ENCODE measurements at places on chromosomes 3 and 15.

GRCh38 chr3:126607214-126607908, 47.6 kb downstream of the TXNRD3 start:
- no peak for DNase-seq

GRCh38 chr3:155995525-155996370, 124.6 kb upstream of the KCNAB1 start:
- DNase-seq: peak; percentile 30

- no peak for DNase-seq
Observed at GRCh38 chr3:9912294-9912935, 4.5 kb upstream of the IL17RC start.

GRCh38 chr3:178714925-178715832, 178.9 kb downstream of the KCNMB2 start:
- DNase-seq: peak; percentile 46

DNA sequence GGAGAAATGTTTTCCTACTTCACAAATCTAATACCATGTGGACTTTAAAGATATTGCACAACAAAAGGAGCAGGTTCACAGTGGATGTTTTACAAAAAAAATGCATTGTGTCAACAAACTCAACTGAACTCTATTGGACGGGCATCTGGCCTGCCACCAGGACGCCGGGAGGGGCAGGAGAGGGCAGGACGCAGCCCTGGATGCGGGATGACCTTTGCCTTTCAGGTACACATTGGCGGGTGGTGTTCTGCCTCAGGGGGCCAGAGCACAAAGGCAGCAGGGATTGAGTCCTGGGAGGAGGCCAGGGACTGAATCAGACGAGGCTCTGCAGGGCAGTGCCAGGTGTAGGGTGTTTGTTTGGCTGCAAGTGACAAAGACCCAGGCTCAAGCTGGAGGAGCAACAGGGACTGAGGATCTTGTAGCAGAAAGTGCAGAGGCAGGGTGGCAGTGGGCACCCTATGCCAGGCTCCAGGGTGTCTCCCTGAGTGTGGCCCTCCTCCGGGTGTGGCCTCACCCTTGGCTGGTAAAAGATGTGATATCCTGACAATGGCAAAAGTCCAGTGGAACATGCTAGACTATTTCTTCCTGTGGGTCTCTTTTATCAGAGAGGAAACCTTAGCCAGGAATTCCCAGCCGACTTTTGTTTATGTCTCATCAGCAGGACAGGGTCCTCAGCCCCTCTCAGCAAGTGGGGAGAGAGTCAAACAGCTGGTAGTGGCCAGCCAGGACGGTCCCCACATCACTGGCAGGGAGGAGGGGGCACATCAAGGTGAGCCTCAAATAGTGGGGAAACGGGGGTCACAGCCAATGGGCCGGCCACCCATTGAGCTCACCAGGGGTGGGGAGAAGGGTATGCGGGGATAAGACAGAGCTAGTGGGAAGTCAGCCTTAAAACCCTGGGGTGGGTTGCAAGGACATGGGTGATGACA, 29.7 kb upstream of the KLF13 start:
- DNase-seq: peak; percentile 49

- no peak for DNase-seq
Observed at GRCh38 chr15:82810890-82811426, 1.5 kb downstream of the WHAMM start.

DNA sequence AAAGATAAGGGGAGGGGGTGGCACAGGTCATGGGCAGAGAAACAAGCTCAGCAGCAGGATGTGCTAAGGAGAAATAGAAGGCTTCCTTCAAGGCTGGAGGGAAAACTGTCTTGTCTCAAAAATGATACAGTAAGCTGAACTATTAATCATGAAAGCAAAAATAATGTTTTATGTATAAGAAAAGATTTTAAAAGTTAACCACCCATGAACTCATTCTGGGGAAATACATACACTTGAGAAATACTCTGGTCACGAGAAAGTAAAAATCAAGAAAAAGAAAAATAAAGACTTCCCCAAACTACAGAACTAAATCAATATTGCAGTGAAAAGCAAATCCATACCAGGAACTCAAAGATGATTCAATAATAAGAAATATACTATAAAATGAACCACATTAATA, 80.7 kb downstream of the KLF13 start:
- no peak for DNase-seq

- no peak for DNase-seq
Observed at GRCh38 chr3:112095731-112096130, 9.5 kb downstream of the C3orf52 start.

DNA sequence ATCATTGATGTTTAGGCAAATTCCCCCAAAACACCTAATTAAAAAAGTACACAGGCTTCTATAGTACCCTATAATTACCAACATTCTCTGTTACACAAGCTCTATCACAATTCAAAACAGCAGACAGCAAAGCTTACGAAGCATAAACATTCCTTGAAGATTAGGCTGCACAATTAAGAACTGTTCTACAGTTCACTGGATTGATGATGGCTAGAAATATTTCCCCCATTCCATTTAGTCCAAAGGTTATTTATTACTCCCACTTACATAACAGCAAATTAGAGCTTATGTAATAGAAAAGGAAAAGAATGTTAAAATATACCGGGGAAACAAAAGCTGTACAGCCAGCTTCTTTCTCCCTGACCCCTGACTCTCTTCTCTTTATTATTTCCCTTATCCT, 49.3 kb downstream of the UACA start:
- no peak for DNase-seq

- DNase-seq: no peak
Observed at GRCh38 chr15:83200589-83200988, 7.0 kb downstream of the HDGFL3 start.

- no peak for DNase-seq
Observed at GRCh38 chr3:57091521-57092273, 31.2 kb downstream of the SPATA12 start.

- DNase-seq: no peak
Observed at GRCh38 chr3:192220915-192221314, 506.4 kb downstream of the FGF12 start.

DNA sequence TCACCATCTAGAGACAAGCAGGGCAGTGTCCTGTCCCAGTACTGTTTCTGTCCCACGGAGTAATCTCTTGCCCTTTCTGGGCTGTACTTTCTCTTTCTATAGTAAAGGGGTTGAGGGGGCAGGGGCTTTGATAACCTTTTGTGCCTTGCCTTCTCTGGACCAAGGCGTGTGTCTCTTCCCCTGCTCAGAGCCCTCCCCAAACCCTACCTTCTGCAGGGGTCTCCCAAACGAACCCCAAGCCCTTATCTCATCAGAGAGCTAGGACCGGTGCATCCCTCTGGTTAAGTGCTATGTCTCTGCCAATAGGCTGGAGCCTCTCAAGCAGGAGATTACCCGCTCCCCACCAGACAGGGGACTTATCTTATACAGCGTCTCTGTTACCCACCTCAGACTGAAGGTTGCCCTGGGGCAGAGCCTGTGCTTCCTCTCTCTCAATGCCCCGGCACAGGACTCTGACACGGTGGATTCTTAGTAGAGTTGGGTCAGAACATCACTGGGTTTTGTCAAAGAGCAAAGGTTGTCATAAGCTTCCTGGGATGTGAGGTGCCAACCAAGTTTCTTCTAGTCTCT, 2.9 kb downstream of the PLEKHO2 start:
- DNase-seq: no peak

DNA sequence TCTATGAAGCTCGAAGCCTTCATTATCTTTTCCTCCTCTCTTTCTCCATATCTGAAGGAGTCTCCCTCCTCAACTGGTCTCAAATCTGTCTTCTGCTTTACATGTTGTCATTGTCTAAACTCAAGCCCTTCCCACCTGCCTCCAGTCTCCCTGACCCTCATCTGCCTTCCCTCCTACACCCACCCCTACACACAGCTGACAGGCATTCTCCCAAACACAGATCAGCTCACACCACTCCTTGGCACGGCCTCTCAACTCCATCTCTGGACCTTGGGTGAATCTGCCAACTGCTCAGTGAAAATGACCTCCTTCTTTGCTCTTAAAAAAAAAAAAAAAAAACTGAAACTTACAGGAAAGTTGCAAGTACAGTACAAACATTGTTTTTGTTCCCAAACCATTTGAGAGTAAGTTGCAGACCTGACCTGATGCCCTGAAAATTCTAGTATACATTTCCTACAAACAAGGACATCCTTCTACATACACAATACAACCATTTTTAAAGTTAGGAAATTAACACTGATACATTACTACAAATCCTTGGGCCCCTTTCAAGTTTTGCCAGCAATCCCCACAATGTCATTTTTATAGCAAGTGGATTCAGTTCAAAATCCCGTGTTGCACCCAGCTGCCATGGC, 49.4 kb upstream of the UBE2E1 start:
- DNase-seq: no peak

DNA sequence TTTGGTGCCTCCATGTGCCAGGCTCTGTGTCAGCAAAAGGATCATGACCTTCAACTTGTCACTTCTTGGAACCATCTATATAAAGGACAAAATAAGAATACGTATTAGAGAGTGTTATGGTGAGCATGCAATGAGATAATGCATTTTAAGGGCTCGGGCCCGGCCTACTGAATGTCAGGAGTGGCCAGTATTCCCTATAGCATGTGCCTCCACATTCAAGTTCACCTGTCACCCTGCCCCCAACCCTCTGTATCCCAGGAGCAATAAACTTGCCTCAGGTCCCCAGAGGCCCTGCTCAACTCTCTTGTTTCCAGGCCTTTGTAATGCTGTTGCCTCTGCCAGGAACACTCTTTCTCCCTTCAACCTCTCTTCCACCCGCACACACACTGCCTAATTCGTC, 90.2 kb upstream of the SLC6A11 start:
- no peak for DNase-seq

DNA sequence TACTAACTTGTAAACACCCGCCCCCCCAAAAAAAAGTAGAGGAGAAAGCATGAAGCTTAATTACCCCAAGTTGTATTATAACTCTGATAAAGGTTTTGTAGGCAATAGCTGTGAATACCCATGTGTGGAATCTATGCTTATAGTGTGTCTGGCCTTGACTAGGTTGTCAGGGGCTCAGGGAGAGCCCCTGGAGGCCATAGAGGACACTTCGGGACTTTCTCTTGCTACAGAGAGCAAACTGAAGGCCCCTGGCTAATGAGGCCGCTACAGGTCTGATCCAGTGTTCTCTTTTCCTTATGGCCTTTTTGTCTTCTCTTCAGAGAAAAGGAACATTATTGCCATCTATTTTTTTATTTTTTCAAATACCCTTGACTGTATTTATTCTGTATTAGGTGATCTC, 19.1 kb upstream of the SCAANT1 start:
- no peak for DNase-seq

DNA sequence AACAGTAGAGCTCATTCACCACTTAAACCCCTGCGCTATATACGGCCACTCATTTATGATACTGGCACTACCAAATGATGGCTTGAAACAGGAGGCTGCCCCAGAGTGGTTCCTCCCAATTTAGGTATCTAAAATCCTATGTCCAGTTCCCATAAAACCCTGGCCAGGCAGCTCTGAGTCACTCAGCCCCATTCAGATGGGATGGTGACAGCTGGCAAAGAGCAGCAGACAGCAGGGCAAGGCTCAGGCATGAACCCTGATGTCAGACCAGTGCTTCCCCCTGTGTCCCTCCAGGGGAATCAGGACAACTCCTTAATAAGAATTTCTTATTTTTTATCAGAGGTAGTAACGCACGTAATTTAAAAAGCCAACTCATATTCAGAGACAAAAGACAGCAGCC, 77.2 kb upstream of the RNU6-1 start:
- no peak for DNase-seq

DNA sequence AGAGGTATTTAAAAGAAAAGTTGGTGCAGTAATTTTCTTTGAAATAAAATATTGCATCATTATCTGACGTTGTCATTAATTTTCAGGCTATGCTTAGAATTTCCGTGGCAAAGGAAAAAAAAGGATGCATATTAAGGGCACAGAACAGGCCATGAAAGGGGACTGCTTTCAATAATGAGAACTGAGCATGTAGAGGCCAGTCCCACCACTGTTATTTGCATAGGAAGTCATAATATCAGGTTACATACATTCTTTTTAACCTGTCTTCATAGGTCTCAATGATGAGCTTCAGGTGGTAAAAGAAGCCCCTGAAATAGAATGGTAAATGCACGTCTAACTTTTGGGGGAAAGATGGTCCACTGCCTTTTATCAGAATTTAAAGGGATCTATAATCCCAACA, 272.1 kb upstream of the ALCAM start:
- no peak for DNase-seq

GRCh38 chr3:143210141-143210540, 90.6 kb downstream of the CHST2 start:
- no peak for DNase-seq

DNA sequence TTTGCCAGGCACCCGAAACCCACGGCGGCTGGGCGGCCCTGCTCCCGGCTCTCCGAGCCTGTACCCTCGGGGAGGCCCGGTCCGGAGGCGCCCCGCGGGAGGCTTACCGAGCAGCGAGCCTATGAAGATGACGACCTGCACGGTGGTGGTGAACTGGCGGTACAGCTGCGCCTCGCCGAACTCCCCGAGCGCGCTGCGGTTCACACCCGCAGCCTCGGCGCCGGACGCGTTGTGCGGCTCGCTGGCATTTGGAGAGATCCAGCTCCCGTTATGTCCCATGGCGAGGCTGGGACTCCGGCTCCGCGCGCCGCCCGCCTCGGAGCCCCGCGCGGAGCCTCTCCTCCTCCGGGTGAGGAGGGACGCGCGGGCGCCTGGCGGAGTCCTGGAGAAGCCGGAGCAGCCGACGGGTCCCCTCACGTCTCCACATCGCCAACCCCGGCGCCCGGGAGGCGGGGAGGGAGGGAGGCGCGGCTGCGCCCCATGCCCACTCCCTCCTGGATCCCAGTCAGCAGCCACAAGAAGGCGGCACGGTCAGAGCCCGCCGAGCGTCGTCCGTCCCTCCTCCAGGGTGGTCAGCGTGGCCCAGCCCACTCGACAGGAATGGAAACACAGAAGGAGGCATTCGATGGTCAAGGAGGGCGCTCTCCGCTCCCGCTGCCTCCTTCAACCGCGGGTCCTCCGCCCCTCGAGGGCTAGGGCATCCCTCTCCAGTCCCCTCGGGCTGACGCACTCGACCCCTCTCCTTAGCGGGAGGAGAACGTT, at the start of gene GPR176:
TSS of gene GPR176 (minus strand) at position 519 of the 762 bp plus-strand sequence. CDS start at position 279, 240 bp downstream.
- peak; percentile 29 for DNase-seq

GRCh38 chr15:93046120-93046519, 42.9 kb downstream of the RGMA start:
- no peak for DNase-seq

DNA sequence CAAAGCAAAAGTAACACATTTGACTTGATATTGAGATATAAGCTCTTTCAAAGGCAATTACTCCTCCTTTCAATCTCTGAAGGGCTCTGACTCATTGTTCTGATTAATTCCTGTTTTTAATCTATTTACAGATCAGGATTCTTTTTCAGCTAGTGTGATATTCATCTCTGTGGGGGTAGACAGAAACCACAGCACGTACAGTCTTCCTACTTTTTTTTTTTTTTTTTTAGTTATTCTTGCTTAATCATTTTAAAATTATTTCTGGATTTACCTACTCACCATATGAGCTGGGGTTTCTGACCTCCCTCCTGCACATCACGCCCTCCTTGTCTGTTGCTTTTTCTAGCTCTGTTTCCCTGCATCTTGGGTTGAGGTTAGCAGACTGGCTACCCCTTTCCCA, 1.4 kb downstream of the CNTN3 start:
- no peak for DNase-seq
